ENCODE measurements at places on chromosomes 7 and 10.

DNA sequence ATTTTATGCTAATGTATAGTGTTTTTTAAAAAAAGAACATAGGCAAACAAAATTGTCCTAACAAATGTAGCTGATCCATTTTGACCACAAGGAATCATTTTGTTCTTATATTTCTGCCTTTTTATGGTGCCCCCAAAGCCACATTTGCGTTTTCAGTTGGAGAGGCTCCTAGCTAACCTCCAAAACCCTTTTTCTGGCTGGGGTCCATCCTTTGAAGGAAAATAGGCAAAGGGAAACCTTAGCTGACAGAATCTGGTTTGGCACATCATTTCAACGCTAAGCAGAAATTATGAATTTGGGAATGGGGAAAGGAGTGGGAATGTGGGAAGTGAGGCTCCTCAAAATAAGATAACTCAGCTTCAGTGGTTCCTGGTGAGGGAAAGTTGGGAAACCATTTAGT is 25.6 kb upstream of the SLC25A13 start:
- DNase-seq, result no peak

GRCh38 chr10:33215635-33216034 is 118.8 kb downstream of the NRP1 start:
- no peak for DNase-seq

DNA sequence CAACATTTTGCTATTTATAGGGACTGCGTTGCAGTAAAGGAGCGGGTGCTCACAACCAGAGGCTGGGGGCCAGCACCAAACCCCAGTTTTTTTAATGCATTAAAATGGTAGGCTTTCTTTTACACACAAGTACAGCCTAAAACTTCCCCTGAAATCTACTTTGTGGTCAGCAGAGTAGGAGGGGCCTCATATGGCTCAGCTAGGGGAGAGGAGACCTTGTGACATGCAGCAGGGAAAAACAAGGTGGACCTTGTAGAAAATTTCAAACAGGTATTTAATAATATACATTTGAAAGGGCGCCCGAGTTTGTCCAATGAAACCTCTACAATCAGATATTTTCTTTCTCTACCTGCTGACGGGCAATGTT is 1.4 kb downstream of the CCDC136 start:
- no peak for DNase-seq

DNA sequence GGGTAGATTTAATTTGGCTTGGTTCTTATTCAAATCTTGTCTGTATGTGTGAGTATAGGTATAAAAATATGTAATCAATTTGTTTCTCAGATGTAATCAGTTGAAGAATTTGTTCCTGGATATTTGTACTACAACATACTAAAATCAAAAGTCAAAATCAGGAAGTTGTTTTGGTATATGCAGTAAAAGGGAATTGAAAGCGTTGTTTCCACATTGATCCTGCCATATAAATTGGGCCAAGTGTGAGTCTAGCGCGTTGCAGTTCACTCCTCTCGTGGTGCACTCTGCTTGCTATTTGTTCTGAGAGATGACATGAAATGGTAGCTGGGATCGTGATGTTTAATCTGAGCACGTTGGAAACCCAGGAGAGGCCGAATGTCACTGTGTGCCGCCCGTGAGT is 55.9 kb downstream of the SHH start:
- no peak for DNase-seq

GRCh38 chr10:124071141-124071540 is 22.3 kb downstream of the CHST15 start:
- DNase-seq, result no peak

DNA sequence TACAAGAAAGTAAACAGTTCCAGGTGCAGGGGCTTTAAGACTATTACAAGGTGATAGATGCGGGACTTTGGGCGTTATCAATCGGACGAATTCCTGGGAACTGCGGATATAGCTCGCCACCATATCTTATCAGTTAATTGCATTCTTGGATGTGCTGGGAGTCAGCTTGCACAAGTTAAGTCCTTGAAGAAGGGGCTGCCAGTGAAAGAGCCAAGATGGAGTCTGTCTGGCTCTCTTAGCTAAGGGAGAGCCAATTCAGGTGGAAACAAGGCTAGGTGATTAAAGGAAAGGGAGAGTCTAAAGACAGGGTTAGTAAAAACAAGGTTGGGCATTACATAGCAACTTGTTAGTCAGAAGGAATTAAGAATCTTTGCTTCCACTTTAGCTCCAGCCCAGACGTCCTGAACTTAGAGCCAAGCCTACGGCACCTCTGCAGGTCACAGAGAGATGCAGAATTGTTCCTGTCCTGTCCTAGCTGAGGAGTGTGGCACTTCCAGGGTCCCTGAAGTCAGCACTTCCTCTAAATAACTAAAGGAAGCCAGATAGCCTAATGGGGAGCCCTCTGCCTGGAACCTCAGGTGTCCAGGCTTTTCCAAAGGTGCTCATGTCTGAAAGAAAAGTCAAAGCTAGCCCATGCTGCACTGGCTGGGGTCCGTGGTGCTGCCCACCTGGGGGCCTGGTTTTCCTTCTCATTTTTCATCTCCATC is 17.3 kb downstream of the ZC3HAV1 start:
- DNase-seq, result no peak

Measured in activated T-cell treated with anti-CD3 and anti-CD28 coated beads, Interleukin-2, amount 50 U/mL, for 4 hours (primary cell).